ENCODE measurements at places on chromosomes 1 and 21.

DNA sequence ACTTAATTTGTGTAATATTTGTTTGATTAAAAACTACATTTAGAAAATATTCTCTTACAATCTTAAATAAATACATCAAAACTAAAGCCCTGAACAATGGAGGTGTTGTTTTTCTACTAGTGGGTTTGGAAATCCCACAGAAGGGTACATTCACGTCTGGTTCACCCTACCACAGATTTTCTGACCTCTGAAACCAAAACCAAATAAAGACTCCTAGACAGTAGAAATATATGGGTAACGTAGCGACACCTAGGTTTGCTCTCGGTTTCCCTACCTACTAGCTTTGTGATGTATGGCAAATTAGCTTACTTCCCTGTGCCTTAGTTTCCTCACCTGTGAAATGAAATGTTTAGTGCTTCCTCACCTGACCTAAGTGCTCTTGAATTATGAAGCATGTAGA is 312.6 kb downstream of the DPYD start:
- no peak for DNase-seq

- no peak for DNase-seq
Observed at GRCh38 chr1:235295902-235296350, 32.1 kb downstream of the ARID4B start.

DNA sequence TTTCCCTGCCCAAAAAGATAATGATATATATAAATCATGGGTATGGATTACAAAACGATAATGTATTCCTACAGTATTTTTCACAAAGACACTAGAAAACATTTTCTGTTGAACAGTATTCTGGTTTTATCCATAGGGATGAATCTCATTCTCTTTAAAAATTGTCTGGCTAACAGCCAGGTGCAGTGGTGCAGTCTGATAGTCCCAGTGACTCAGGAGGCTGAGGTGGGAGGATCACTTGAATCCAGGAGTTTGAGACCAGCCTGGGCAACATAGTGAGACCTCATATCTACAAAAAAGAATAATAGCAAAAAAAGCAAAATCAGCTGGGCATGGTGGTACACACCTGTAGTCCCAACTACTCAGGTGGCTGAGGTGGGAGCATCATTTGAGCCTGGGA is 23.3 kb downstream of the PIP5K1A start:
- DNase-seq = no peak

DNA sequence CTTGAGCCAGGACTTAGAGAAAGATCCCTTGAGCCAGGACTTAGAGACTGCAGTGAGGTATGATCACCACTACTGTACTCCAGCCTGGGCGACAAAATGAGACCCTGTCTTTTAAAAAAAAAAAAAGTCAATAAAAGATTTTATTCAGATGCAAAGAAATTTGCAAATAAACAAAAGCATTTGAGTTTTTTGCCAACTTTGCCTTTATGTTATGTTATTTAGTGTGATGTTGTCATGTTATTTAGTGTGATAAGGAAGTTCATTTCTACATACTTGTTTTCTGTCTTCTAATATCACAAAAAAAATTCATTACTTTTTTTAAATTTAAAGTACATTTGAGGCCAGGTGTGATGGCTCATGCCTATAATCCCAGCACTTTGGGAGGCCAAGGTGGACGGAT is 9.0 kb downstream of the RAD54L start:
- DNase-seq = no peak

GRCh38 chr1:165699577-165699976 is 1.2 kb upstream of the ALDH9A1 start:
- DNase-seq = no peak

- DNase-seq = no peak
Observed at GRCh38 chr1:9164532-9164900, 35.6 kb upstream of the GPR157 start.

- no peak for DNase-seq
Observed at GRCh38 chr1:34619256-34619655, 135.6 kb upstream of the GJB5 start.

DNA sequence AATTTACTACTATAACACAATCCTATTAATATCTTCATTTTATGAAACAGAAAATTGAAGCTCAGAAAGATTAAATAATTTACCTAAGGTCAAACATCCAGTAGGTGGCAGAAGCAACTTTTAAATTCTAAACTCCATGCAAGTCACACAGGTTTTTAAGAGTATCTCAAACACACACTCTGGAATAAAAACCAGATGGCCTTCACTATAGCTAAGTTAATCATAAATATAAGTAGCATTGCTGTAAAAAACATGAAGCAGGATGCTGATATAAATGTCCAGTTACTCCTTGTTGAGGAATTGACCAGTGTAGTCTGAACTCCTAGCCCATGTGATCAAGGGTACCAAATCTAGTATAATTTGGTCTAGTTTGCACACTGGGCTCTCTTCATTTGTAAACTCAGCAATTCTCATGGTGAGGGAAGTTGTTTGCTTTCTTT is 9.4 kb upstream of the FMO3 start:
- no peak for DNase-seq

- DNase-seq = no peak
Observed at GRCh38 chr21:38859852-38860251, 54.1 kb downstream of the ETS2 start.

DNA sequence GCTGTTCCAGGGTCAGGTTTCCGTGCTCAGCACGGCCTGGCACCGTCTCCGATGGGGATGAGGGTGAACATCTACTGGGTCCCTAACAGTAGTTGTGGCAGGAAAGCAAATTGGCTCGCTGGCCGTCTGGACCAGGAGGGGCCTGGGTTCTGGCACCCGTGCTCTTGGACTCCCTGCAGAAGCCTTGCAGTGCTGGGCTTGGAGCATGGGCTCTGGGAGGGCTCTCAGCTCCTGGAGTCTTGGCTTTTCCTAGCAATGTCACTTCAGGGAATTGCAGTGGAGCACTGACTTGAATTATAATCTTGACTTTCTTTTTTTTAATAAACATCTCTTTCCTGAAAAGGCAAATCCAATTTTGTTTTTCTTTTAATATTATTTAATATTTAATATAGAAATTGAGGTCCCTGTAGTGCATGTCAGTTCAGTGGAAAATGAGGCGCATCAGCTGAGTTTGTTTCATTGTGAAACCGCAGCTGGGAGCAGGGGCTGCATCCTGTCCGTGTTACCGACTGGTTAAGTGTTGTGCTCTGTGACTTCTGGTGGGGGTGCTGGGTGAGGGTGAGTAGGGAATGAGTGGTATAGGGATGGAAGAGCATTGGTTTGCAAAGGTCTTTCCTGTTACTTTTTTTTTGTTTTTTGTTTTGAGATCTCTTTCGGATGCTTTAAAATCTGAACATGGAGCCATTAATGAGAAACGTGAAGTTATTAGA is 64.1 kb downstream of the PEX14 start:
- no peak for DNase-seq

GRCh38 chr1:197813741-197814140 is 38.5 kb upstream of the DENND1B start:
- no peak for DNase-seq

DNA sequence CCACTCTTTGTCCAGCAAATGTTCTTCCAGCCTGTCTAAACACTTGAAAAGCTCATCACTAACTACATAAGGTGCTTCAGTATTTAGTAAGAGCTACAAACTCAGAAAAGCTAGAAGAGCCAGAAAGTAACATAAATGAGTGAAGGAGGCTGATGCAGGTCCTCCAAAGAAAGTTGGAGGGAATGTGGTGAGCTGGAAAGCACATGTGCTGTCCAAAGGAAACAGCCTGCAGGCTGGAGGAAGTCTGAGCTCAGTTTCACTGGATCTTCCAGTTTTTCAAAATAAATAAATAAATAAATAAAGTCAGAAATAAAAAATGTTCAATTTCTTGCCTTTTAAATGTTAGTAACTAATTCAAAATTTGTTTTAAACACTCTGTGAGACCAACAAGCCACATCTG is 25.5 kb downstream of the ZC3H11B start:
- DNase-seq = no peak

DNA sequence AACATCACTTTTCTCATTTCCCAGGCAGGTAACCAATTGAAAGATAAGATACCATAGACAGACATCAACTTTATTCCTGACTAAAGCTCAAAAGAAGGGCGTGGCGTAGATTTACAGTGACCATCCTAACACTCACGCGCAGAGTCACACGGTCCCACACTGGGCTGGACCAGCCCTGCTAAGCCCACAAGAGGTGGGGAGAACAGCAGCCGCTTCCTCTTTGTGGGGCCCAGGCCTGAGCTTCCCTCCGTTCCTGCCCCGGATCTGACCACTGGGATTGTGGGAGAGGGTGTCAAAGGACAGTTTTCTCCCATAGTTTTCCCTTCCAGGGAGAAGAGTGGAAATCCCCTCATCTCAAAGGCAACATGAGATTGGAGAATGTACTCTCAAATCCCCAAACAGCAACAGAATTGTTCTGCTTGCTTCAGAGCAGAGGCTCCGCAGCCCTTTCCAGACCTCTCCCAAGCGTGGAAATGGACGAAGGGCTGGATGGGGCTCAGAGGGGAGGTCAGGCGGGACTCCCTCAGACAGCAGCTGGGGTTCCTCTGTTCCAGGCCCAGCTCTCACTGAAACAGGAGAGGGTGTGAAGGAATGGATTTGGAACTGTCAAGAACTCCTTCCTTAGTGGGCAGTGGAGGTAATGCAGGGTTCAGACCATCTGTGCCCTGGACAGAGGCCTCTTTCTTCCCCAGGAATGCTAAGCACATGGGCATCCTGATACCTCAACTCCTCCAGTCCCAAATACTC is 33.7 kb downstream of the L1TD1 start:
- no peak for DNase-seq

GRCh38 chr21:30463713-30464112 is 16.5 kb downstream of the KRTAP19-1 start:
- DNase-seq = no peak

DNA sequence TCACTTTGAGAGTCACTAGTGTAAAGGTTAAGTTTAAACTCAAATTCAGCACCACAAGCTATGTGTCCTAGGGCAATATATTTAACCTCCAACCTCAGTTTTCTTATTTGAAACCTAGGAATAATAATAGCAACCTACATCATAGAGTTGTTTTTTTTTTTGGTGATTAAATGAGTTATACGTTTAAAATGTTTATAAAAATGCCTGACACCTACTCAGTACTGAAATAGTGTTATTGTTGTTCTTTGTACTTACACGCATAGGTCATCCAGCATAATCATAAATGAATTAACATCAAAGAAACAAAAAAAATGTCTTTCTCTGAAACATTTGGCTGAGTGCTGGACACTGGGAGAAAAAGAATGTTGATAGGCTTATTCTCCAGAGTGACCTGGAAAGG is 266.8 kb upstream of the PRMT6 start:
- no peak for DNase-seq

- no peak for DNase-seq
Observed at GRCh38 chr1:22248746-22249145, 105.8 kb upstream of the WNT4 start.

DNA sequence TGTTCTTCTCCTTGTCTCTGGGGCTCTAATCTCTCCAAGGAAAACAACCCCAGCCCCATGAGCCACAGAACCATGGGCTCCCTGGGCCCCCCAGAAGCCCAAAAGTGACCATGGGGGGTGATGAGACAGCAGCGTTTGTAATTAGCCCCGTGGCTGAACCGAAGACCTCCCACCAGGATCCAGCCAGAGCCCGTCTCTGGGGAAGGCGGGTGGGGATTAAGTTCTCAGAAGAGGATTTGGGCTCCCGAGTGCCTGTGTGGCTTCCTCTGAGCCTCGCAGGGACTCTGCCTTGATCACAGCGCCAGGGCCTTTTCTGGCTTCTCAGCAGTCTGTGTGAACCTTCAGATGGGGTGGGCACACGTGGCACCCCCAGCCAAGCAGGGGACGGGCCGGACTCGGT is 77.0 kb downstream of the ALPL start:
- DNase-seq = no peak

DNA sequence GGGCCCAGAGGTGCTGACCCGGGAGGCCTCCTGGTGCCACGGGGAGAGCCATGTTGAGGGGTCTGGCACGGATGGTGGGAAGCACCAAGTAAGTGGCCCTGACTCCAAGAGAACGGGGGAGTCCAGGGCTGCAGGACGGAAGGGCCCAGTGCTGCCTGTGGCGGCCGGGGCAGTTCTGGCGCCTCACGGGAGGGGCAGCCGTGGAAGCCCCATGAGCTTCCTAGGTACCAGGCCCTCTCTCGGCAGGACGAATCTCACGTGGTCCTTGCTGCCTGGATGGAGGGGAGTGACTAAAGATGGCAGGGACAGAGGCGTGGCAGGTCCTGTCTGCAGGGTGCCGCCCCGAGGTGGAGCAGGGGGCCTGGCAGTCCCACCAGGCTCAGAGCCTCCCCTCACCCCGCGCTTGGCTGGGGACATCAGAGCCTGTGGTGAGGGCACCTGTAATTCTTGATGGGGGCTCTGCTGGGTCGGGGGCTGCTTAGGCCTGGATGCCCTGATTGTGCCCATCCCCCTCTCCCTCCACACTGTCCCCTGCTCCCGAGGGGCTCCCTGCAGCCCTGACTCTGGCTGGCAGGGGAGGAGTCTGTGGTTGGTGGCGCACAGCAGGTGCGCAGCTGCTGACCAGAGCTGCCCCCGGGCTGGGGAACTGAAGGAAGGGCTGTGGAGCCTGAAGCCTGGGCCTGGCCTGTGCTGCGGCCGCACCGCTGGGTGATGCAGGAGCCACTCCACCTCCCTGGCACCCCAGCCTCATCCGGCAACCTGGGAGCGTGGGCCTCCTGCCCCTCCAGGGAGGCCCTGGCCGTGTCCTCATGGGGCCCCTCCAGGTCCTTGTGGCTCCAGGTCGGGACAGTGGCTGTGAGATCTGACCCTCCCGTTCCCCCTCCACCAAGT is 31.4 kb downstream of the POFUT2 start:
- DNase-seq = no peak

- DNase-seq = no peak
Observed at GRCh38 chr1:22689505-22689904, 21.1 kb upstream of the EPHB2 start.

DNA sequence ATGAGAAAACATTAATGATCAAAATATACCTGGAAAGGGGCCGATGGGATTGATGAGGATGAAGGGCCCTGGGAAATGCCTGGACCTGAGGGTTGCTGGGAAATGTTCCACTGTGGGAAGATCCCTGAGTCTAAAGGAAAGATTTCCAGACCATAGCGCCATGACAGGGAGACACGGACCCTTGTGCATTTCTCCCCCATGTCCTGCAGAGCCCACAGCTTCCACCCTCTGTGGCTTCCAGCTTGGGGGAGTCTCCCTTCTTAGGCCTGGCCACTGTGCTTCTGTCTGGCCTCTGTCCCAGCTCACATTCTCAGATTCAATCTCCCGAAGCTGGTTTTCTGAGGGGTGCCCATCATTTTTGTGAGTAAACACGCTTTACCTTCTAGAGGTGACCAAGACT is 1.0 kb upstream of the PRAMEF12 start:
- DNase-seq = no peak

GRCh38 chr1:171636141-171636540 is 14.1 kb downstream of the MYOCOS start:
- DNase-seq = no peak

GRCh38 chr1:174768949-174769348 is 230.8 kb upstream of the CACYBP start:
- no peak for DNase-seq

DNA sequence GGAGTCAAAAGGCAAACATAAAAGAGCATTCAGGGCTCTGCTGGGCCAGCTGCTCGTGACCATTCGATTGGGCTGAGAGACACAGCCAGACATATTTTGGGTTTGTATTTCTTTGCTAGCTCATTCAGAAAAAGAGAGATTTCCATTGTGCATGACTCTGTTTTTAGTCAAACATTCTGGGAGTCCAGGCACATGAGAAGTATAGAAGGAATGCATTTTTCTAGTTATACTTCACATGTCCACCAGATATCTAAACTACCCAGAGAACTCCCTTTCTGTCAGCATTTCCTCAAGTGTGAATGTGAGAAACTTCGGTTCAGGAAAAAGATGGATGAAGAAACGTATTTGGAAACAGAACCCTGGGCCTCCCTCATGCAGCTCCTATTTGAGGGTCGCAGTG is 6.3 kb upstream of the KCNE1 start:
- no peak for DNase-seq

- DNase-seq = no peak
Observed at GRCh38 chr1:7538033-7538432, 233.1 kb upstream of the VAMP3 start.

All from cerebellar nuclear complex (tissue), 1 donor.